EH (cell line): ENCODE measurements at places on chromosomes 1 and 21.

GRCh38 chr1:26328597-26328996 is 10.8 kb downstream of the CD52 start:
- no peak for DNase-seq

DNA sequence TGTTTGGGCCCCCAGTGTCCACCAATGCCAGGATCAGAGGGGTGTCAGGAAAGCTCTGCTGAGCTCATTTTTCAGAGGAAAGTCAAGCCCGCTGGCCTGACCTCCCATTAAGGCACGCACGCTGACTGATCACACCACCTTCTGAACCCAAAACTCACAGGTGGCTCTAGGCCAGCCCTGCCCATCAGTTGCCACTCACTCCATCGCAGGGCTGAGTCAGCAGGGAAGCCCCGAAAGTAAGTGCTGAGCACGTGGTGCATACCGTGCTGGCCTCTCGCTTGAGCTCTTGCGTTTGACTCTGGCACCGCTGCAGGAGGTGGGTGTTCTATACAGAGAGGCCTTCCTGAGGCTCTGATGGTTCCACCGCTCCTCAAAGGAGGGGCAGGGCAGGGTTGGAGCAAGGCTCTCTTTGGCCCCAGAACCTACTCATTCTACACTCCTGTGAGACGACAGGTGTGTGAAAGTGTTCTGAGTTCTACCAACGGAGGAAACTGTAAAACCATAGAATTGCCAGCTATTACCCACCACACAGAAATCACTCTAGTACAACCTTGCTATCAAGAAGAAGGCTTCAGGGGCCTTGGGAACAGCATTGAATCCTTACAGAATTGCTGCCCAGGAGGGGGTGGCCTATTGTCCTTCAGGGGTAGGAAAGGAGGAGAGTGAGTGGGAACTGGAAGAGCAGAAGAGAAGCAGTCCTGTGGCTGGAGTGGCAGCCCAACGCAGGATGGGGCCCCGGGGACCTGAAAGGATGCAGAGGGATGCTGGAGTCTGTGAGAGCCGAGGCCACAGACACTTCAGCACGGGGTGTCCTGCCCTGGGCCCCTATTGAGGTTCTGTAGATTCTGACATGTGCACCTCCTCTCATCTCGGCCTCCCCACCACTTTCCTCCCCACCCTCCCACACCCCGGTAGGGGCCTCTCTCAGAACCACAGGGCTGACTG is 214.7 kb upstream of the EDN2 start:
- no peak for DNase-seq

DNA sequence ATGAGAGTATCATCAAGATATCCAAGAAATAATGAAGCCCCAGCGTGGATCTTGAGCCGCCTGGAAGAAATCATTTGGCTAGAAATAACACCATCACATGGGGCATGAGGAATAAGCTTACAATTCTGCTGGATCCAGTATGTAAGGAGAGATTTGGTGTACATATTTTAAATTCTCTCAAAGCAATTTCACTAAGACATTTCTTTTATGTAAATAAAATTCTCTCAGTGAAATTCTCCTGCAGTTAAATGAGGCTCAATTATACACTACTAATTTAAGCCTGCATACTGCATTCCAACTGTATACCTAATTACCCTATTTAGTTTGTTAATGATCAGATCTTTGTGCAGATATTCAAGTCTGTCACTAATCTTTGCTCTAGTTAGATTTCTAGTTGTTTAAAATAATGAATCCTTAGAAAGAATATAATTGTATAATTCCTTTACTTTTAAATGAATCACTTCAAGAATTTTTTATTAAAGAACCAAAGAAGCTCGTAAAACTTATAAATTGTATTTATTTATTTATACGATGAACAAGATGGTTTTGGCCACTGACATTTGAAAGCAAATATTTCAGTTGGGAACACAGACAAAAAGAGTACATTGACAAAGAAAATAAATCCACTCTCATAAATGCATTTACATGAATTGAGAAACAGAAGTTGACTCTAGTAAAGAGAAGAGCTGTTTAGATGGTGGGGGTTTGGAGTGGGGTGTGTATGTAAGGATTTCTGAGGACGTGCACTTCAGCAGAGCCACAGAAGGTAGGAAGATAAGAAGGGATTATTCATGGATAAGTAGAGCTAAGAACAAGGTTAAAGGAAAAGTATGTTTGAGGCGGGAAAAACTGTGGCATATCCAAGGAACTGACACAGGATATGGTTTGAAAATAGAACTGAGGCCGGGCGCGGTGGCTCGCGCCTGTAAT is 466.8 kb downstream of the DSCAM start:
- peak; percentile 7 for DNase-seq

GRCh38 chr1:204461331-204462228 is 33.0 kb downstream of the PIK3C2B start:
- DNase-seq, result no peak

DNA sequence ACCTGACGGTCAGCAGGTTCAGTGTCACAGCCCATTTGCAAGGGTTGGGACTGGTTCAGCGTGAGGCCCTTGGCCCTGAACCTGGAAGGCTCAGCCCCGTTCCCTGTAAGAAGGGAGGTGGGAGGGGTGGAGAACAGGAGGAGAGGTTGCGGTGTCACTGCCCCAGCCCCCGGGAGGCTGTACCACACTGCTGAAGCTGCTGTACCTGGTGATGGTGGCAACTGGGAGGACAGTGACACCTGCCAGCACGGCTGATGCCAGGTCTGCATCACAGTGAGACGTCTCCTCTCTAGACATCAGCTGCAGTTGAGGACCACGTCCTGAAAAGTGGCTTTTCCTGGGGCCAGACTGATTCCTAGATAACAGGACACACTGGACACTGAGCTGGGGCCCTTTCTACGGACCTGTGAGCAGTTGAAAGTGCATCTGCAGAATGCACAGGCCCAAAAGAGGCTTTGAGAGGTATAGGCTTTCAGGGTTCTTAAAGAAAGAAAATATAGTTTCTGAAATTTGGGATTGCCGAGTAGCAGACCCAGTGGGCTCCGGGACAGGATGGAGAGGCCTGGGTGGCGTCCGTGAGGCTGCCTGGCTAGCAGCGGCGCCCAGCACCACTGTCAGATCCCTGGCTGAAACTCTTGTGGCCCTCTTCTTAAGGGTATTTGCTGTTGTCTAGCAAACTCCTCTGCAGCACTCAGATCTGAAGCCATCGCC is 47.7 kb downstream of the COQ8A start:
- DNase-seq, result no peak

- DNase-seq, result no peak
Observed at GRCh38 chr1:5818755-5819154, 173.5 kb downstream of the NPHP4 start.

- DNase-seq, result no peak
Observed at GRCh38 chr1:207115269-207115668, 11.2 kb downstream of the C4BPA start.

- DNase-seq, result peak; percentile 23
Observed at GRCh38 chr1:210938416-210938925, 195.5 kb downstream of the KCNH1 start.

DNA sequence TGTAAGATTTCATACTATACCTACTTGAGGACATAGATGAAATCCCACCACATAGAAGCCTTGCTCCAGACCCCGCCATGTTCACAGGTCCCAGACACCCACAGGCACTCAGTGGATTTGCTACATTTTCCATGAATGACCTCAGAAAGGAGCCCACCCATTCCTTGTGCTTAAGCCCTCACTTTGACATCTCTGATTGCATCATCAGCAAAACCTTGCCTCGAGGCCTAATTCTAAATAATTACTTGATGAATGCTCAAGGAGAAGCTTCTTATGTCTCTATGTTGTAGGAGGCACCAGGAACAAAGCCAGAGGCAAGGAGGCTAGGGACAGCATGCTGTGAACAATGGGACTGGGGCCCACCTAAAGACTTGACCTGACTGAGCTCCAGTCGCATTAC is 12.1 kb downstream of the OVGP1 start:
- DNase-seq, result no peak

- no peak for DNase-seq
Observed at GRCh38 chr1:6474815-6475282, 8.9 kb upstream of the TNFRSF25 start.

DNA sequence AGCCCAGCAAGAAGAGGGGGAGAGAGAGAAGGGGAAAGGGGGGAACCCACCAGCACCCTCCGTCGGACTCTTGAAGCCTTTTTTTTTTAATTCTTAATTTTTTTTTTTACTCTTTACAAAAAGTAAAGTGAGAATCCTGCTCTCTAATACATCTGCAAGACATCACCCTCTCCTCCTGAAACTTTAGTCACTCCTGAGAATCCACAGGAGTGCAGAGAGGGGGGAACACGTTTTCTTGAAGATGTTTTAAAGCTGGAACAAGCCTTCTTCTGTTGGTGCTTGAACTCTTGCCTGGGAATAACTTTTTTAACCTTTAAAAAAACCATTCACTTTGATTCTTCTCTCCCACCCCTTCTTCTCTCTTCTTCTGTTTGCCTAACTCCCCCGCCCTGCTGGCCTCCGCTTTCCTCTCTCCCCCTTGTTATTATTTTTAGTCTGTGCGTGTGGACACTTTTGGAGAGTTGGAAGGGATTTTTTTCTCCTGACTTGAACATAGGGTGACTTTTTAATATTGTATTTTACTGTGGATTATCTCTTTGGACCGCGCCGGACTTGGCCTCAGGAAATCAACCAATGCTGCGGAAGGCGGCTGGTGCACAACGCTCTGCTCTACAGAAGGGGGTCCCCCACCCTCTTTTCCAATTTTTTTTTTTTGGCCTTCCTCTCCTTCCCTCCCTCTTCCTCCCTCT is 383 bp upstream of the PRRX1 start:
- DNase-seq, result peak; percentile 66

- no peak for DNase-seq
Observed at GRCh38 chr1:219629296-219629880, 16.5 kb upstream of the ZC3H11B start.

DNA sequence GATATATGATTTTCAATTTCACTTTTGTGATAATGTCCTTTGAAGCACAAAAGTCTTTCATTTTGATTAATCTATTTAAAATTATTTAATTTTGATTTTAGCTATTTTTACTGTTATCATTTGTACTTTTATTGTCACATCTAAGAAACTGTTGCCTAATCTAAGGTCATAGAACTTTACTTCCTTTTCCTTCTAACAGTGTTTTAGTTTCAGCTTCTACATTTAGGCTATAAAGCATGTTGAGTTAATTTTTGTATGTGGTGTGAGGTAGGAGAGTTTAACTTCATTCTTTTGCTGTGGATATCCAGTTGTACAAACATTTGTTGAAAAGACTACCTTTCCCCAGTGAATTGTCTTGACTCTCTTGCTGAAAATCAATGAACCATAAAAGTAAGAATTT is 204.5 kb downstream of the TM2D1 start:
- no peak for DNase-seq

- no peak for DNase-seq
Observed at GRCh38 chr1:180600343-180600742, 31.5 kb upstream of the XPR1 start.

GRCh38 chr1:169108863-169109560 is 2.5 kb downstream of the ATP1B1 start:
- DNase-seq, result peak; percentile 48

DNA sequence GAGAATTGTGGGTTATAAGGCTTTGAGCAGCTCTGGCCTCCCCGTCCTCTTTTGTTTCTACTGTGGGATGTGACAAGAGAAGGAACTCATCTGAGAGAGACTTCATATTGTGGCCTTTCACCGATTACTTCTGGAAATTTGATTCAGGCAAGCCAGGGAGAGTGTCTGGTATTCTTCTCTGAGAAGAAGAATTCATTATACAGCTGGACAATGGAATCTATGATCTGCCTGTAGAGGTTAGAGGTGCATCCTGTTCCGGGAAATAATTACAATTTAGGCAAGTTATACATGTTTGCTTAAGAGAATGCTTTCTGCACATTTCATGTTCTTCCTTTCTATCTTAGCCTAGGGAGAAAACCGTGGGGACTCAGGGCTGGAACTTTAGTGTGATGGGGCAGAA is 12.8 kb upstream of the RNU1-2 start:
- DNase-seq, result no peak

- no peak for DNase-seq
Observed at GRCh38 chr1:87150143-87150542, 178.5 kb upstream of the LMO4 start.

- no peak for DNase-seq
Observed at GRCh38 chr1:68320349-68320748, 88.0 kb upstream of the WLS start.

DNA sequence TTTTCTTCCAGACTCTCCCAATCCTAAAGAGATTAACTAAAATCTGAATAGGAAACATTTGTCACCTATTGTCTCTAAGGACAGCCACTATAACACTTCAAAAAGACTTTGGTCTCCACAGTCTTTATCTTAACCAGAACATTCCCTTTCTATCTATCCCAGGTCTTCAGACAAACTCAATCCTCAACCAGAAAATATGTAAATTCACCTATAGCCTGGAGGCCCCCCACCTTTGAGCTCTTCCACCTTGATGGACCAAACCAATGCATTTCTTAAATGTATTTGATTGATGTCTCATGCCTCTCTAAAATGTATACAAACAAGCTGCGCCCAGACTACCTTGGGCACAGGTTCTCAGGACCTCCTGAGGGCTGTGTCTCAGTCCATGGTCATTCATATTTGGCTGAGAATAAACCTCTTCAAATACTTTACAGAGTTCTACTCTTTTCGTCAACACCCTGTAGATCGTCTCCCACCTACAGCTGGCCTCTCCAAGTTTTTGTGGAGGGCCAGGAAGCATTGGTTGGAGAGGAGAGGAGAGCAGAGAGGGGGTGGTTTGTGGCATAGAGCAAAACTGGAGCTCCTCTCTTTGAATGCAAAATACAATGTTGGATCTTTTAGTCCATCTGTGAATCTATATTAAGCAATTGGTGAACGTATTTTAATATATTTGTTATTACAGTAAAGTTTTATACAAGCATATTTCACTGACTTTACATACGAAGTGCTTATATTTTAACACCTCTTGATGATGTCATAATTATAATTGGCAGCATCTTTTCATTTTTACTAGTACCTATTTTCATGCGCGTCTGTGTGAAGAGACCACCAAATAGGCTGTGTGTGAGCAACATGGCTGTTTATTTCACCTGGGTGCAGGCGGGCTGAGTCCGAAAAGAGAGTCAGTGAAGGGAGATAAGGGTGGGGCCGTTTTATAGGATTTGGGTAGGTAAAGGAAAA is 230.7 kb upstream of the DUSP10 start:
- no peak for DNase-seq

GRCh38 chr1:81989524-81989923 is 188.8 kb downstream of the ADGRL2 start:
- DNase-seq, result no peak

GRCh38 chr1:230160957-230161771 is 94.1 kb downstream of the GALNT2 start:
- peak; percentile 58 for DNase-seq

- no peak for DNase-seq
Observed at GRCh38 chr1:24189528-24189927, 2.4 kb upstream of the IFNLR1 start.

GRCh38 chr1:53663529-53664300 is 75.2 kb downstream of the GLIS1 start:
- DNase-seq, result peak; percentile 69

DNA sequence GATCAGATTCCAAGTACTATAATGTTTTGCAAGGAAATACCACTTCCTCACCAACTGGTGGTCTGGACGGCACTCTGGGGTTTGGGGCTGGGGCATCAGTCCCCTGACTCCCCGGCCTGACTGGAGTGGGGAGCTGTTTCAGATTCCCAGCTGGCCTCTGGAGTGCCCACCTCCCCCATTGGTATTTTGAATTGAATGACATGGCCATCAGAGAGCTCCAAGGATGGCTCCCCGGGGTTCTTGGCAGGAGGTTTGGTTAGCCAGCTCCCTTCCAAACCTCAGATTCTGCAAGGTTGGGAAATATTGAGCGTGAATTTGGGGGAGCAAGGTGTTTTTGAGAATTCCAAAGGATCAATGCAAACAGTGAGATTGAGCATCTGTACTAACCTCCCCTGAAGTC is 2.2 kb upstream of the INAVA start:
- no peak for DNase-seq

- DNase-seq, result no peak
Observed at GRCh38 chr1:7826363-7826762, 26.5 kb downstream of the UTS2 start.
